ENCODE measurements at places on chromosomes 12 and 14.

GRCh38 chr14:99233222-99234035, 38.6 kb downstream of the BCL11B start:
- H3K36me3 ChIP-seq = no peaks in the 10 kb centered on the region
- no peak overlapping the region for H3K27ac ChIP-seq
- H3K4me3 ChIP-seq = no peak overlapping the region
- no peak for DNase-seq
- no peaks in the 10 kb centered on the region for H3K27me3 ChIP-seq

DNA sequence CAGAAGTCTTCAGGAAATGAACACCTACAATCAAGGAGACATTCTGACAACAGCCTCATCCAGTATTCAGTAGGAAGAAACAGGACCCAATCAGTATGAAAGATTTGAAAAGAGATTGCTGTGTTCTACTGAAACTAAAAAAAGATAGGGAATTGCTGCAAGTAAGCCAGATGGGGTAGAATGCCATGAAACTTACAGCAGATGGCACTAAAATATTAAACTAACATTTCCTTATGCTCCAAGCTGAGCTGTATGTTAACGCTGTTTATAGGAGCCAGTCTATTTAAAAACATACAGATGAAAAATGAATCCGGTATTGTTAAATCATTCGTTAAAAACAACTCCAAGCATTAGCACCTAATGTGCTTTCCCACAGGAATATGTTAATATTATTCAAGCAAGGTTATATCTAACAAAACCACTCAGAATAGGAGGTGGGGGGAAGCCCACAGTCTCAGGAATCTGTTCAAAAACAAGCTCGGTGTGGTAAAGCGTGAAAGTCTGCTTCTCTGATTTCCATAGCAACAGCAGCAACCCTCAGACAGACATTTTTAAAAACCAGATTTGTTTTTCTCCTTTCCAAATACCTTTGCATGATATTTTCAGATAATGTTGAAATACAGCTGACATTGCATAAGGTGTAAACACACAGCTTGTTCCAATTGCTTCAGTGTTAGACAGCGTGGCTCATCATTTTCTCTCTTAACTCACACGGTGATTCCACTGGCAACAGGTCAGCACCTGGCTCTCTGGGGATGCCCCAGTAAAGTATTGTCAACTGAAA, 131.4 kb upstream of the CCDC175 start:
- no peak for DNase-seq
- H3K4me3 ChIP-seq = no peak overlapping the region
- H3K36me3 ChIP-seq = no peaks in the 10 kb centered on the region
- no peak overlapping the region for H3K27ac ChIP-seq
- no peaks in the 10 kb centered on the region for H3K27me3 ChIP-seq

DNA sequence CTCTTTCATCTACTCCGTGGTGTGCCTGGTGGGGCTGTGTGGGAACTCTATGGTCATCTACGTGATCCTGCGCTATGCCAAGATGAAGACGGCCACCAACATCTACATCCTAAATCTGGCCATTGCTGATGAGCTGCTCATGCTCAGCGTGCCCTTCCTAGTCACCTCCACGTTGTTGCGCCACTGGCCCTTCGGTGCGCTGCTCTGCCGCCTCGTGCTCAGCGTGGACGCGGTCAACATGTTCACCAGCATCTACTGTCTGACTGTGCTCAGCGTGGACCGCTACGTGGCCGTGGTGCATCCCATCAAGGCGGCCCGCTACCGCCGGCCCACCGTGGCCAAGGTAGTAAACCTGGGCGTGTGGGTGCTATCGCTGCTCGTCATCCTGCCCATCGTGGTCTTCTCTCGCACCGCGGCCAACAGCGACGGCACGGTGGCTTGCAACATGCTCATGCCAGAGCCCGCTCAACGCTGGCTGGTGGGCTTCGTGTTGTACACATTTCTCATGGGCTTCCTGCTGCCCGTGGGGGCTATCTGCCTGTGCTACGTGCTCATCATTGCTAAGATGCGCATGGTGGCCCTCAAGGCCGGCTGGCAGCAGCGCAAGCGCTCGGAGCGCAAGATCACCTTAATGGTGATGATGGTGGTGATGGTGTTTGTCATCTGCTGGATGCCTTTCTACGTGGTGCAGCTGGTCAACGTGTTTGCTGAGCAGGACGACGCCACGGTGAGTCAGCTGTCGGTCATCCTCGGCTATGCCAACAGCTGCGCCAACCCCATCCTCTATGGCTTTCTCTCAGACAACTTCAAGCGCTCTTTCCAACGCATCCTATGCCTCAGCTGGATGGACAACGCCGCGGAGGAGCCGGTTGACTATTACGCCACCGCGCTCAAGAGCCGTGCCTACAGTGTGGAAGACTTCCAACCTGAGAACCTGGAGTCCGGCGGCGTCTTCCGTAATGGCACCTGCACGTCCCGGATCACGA, 2.2 kb downstream of the SSTR1 start:
- peak overlapping the region; percentile 88 for H3K27ac ChIP-seq
- H3K36me3 ChIP-seq = no peaks in the 10 kb centered on the region
- peaks cover 21% of the 10 kb centered on the region for H3K27me3 ChIP-seq
- peaks cover 3% of the 10 kb centered on the region for H3K4me1 ChIP-seq

DNA sequence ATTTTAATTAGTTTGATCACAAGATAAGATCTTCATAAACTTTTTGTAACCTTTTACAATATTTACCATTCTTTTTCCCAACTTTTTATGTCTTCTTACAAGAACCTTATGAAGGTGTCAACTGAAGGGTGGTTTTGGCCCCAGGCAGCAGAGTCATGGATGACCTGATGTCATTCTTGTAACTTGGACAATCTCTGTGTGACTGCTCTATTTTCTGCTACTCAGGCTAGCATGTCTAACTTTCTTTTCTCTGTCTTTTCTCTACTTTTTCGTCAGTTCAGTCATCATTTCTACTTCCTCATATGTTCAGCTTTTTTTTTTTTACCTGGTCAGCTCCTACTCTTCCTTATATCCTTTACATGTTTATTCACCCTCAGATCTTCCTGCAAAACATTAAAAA, 150.7 kb upstream of the PTPRQ start:
- no peak overlapping the region for H3K4me3 ChIP-seq
- no peaks in the 10 kb centered on the region for H3K36me3 ChIP-seq
- no peak overlapping the region for H3K27ac ChIP-seq
- DNase-seq = no peak

DNA sequence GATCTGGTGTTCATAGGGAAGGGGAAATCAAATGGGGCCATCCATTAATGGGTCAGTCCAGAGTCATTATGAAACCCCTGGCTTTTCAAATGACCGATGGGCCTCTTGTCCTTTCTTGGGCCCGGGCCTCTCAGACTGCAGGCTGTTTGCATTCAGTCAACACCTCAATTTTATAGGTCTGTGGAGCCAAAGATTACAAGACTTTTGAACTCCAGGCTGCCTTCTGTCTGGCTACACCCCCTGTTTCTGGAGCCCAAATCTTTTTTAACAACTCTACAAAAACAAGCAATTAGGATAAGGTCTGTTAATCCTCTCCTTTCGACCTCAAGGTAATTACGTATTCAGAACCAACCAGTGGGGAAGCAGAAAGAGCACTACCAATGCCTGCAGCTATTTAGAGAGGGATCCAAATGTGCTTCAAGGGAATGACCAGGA, 35.6 kb downstream of the DUSP6 start:
- no peaks in the 10 kb centered on the region for H3K27me3 ChIP-seq
- no peak for DNase-seq
- H3K36me3 ChIP-seq = no peaks in the 10 kb centered on the region
- H3K4me1 ChIP-seq = peaks cover 6% of the 10 kb centered on the region
- H3K27ac ChIP-seq = no peak overlapping the region

DNA sequence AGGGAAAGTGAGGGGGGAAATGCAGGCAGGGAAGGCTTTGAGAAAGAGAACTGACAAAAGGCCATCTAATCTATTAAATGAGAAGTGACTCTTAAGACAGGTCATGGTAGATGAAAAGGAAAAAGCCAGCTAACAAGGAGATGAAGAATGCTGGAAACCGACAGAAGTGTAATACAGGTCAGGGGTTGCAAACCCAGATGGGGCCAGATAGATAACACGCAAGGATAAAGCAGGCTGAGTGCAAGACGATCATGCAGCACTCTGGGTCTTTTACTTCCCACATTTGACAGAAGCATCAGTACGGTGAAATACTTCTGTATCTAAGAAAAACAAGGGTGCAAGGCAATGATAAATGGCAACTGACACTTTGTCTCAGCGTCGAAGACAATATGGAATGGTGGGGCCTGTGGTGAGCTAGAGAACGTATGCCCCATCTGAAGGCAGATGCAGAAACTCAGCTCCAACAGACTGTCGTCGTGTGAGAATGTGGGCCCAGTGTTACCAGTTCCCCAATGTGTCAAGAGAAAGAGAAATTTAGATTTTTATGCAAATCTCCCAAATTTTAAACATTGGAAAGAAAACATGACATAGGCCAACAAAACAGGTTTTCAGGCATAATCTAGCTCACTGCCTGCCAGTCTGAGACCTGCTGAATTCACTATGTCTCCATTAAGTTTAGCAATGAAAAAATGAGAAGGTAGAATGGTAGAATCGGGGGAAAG, 187.4 kb downstream of the PHLDA1 start:
- no peaks in the 10 kb centered on the region for H3K36me3 ChIP-seq
- H3K27ac ChIP-seq = no peak overlapping the region
- no peaks in the 10 kb centered on the region for H3K27me3 ChIP-seq
- no peaks in the 10 kb centered on the region for H3K4me1 ChIP-seq

DNA sequence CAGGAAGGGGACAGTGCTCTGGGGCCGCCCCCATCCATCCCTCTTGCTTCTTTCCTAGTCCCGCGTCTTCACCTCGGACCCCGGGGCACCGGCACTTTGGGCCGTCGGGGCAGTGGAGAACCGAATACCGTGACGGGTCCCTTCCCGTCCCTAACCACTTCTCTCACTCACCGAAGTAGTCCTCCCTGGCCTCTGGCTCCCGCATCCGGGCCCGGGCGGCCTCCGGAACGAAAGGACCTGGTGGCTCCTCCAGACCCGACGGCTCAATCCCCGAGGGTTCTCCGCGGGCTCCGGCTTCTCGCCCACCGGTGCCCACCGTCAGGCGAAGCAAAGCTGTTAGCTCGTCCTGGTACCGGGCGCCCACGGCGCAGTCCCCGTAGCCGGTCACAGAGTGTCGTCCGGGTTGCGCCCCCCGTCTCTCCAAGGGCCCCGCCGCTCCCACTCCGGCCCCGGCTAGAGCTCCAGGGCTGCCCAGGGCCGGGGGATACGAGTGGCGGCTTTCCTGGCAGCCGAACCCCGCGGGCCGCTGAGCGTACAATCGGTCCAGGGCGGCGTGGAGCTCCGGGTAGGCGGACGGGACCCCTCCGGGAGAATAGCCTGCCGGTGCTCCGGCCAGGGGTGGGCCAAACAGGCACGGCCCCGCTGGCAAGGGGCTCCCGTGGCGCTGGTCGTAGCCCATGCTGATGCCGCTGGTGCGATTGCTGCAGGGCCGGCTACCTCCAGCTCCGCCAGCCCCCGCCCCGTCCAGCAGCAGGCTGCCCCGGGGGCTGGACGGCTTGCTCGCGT, 1.1 kb downstream of the AJUBA start:
- no peaks in the 10 kb centered on the region for H3K27me3 ChIP-seq
- H3K27ac ChIP-seq = peak overlapping the region; percentile 85
- peak overlapping the region; percentile 47 for H3K4me3 ChIP-seq
- peaks cover 12% of the 10 kb centered on the region for H3K36me3 ChIP-seq
- H3K4me1 ChIP-seq = peaks cover 14% of the 10 kb centered on the region
- DNase-seq = peak; percentile 67

GRCh38 chr12:13534645-13535398, 338.3 kb downstream of the EMP1 start:
- no peak overlapping the region for H3K27ac ChIP-seq
- H3K4me3 ChIP-seq = no peak overlapping the region
- peaks cover 3% of the 10 kb centered on the region for H3K27me3 ChIP-seq

DNA sequence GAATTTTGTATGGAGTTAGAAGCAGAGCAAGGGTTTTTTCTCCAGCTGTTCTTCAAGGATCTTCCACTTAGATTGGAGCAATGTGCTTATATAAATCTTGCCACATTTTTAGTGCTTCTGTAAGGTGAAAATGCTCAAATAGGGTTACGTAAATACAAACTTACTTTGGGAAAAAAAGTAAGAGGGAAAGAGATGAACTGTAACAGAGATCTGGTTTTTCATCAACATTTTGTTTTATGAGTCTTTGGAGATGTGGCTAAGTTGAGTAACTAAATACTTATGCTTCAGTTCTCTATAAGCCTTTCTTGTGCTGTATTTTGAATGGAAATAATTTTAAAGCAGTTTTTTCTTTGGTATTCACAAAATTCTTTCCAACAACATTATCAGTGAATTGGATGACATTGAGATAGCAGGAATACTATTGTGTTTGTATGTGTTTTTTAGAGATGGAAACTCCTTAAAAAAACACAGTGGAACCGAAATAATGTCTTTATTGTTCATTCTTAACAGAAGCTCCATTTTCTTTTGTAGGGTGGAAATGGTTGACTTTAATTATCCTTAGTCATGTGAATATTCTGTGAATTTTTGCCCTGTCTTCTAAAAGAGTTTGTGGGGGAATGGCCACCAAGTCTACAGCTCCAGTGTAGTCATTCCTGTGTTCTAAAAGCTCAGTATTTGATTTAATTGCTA, 45.7 kb downstream of the NPAS3 start:
- no peaks in the 10 kb centered on the region for H3K4me1 ChIP-seq
- no peak overlapping the region for H3K27ac ChIP-seq
- no peak overlapping the region for H3K4me3 ChIP-seq
- peaks cover 3% of the 10 kb centered on the region for H3K27me3 ChIP-seq
- no peaks in the 10 kb centered on the region for H3K36me3 ChIP-seq

GRCh38 chr12:53980802-53981496, 4.0 kb upstream of the HOXC10 start:
- no peak overlapping the region for H3K27ac ChIP-seq
- no peak for DNase-seq
- H3K36me3 ChIP-seq = no peaks in the 10 kb centered on the region
- peaks cover 87% of the 10 kb centered on the region for H3K27me3 ChIP-seq
- peaks cover 3% of the 10 kb centered on the region for H3K4me1 ChIP-seq

- no peaks in the 10 kb centered on the region for H3K4me1 ChIP-seq
- H3K27me3 ChIP-seq = no peaks in the 10 kb centered on the region
- no peak overlapping the region for H3K27ac ChIP-seq
- DNase-seq = no peak
Observed at GRCh38 chr12:62250671-62251608, 9.3 kb upstream of the USP15 start.

- no peaks in the 10 kb centered on the region for H3K27me3 ChIP-seq
- no peak overlapping the region for H3K27ac ChIP-seq
- no peak overlapping the region for H3K4me3 ChIP-seq
- no peaks in the 10 kb centered on the region for H3K36me3 ChIP-seq
- no peak for DNase-seq
Observed at GRCh38 chr12:96205908-96206307, 11.7 kb downstream of the ELK3 start.

All from small intestine (tissue), 16 donors.